ENCODE measurements at places on chromosomes 11 and 22.

DNA sequence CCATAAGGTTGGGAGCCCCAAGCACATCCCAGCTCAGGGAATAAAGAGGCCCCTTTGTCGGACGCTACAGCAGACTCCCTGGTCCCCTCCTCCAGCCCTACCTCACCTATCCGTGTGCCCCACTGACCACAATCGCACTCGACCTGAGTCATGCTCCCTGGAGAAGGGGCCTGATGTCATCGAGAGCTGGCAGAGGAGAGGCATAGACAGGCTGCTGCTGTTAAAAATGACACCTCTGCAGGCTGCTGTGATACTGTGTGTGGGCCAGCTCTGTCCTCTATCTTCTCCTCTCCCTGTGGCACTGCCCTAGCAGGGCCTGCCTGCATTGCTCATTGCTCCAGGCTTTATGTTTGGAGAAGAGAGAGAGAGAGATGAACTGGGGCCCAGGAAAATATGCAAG lies 123.4 kb upstream of the SYT13 start:
- DNase-seq, result no peak

GRCh38 chr22:26617271-26618199 lies at the start of gene CRYBB1:
Gene CRYBB1, minus strand, starts transcription at chr22:26618027. Its CDS starts 1,708 bp downstream, at chr22:26616319.
- DNase-seq, result no peak

- DNase-seq, result no peak
These were observed 22.8 kb upstream of the UVRAG start for GRCh38 chr11:75792127-75792731.

DNA sequence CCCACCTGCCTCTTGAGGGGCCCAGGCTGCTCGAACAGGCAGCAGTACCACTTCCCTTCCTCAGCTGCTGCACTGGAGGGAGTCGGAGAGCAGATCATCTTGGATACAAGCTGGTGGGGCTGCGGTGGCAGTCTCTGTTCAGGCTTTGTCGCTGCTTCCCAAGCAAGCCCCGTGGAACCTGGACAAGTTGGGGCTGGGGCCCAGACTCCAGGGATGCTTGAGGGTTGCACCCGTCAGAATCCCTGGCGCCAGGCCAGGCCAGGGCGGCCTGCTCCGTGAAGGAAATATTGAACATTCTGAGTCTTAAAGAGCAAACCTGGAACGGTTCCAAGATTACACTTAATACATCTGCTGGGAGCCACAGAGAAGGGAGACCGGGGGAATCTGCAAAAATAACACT lies 310.1 kb upstream of the SORL1-AS1 start:
- no peak for DNase-seq

GRCh38 chr11:10327254-10327653 lies 22.4 kb downstream of the ADM start:
- no peak for DNase-seq
